Ureter (tissue), 1 donor: ENCODE measurements at places on chromosomes 2 and 18.

DNA sequence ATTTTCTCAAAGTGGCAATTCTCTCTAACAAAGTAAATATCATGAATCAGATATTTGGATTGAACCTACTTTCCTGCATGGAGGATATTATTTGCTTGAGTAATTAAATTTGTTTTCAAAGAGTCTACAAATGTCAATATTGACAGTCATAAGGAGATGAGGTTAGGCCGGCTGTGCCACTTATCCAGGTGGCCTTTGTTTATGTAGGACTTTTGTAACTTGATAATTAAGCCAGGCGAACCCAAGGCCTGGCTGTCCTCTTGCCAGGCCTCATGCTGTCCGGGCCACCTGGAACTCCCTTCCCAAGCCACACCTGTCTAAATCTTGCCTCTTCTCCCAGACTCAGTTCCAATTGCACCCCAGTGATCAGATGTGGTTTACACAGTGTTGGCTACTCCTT, 255.2 kb downstream of the ACKR3 start:
- DNase-seq = no peak

GRCh38 chr2:134217351-134217750, 36.5 kb upstream of the MGAT5 start:
- DNase-seq = no peak

DNA sequence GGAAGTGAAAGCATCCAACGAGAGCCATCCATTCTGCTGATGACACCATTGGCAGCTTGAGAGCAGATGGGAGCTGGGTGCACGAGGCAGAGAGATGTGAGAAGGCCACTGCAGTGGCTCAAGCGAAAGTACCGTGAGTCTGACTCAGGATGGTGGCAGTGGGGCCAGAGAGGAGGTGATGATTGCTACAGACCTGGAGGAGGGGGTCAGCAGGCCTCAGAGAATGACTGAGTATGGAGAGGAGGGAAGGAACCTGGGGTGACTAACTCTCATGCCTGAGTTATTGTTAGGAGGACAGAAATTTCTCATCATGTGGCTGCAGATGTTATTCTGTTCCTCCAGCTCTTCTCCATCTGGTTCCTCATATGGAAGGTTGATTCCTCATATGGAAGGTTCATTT, 8.8 kb upstream of the ZBTB7C start:
- DNase-seq = no peak

- DNase-seq = peak; percentile 65
Observed at GRCh38 chr18:58998401-58999203, 133.9 kb downstream of the ZNF532 start.

- DNase-seq = no peak
Observed at GRCh38 chr2:27823569-27823968, 52.0 kb downstream of the MRPL33 start.

- DNase-seq = no peak
Observed at GRCh38 chr2:78498125-78498524, 527.4 kb upstream of the REG3G start.

DNA sequence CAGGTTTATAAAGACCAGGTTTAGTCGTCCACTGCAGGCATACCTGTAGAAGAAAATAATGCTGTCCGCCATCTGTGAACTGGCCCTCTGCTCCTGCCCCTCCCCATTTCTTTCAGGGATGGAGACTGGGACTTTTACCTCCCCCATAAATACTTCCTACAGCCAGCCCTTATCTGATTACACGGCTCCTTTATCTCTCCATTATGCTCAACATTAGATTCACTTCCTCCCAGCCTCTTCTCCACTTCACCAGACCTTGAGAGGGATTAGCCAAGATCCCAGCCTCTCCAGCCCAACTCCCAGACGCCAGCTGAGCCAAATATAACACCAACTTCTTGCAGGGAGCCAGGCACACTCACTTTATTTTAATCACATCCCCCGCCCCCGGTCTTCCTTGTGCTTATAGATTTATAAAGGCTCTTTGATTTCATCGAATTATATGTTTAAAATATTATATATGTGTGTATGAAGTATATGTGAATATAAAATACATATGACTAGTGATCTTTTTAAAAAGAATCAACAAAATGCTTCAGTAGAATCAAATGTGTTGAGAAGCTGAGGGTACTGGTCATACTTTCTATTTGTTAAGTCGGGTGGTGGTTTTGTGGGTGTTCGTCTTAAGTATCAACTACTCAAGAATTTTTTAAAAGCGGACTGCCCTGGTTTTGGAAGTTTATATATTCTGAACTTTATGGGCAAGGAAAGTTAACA, 81.0 kb downstream of the SPRED2 start:
- no peak for DNase-seq

DNA sequence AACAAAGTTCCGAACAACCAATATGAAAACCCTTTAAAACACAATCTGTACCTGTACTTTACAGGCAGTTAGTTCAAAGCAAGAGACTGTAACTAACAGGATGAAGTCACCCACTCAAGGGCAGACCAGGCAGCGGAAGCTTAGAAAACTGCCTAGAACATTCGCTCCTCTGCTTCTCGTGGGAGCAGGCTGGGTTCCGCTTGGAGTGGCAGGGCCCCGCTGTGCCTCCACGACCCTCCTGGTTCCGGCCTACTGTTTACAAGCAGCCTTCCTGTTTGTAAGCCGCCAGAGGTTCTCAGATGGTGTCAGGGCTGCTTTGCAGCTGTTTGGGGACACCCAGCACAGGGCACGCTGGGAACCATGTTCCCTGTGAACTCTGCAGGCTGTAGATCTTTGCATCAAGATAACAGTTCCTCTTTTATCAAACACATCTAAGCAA, 31.3 kb downstream of the CIB4 start:
- DNase-seq = peak; percentile 34

DNA sequence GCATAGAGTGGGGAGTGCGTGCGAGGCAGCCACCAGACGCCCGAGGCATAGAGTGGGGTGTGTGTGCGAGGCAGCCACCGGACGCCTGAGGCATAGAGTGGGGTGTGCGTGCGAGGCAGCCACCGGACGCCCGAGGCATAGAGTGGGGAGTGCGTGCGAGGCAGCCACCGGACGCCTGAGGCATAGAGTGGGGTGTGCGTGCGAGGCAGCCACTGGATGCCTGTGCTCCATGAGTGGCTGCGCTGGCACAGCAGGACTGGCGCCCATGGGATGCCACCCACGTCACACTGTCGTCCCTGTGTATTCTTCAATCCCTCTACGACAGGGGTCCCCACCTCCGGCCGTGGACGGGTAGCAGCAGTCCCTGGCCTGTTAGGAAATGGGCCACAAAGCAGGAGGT, 221.9 kb downstream of the HDAC4 start:
- DNase-seq = no peak

GRCh38 chr2:104404526-104404925, 449.4 kb upstream of the POU3F3 start:
- no peak for DNase-seq

DNA sequence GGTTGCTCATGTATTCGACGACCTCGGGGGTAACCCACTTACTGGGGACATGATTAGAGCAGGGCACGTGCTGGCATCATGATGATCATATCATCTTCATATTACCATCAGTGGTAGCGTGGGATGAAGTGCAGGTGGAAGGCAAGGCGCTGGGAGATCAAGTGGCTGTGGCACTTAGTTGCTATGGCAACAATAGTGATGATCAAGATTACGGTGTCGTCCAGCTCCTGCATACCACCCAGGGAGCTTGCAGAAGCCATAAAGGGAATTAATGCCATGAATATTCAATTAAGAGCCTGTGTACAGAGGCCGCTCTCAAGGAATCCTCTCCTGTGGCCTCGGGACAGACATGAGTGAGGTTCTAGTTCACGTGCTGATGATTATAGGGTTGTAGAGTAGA, 237.2 kb upstream of the COPS8 start:
- no peak for DNase-seq

DNA sequence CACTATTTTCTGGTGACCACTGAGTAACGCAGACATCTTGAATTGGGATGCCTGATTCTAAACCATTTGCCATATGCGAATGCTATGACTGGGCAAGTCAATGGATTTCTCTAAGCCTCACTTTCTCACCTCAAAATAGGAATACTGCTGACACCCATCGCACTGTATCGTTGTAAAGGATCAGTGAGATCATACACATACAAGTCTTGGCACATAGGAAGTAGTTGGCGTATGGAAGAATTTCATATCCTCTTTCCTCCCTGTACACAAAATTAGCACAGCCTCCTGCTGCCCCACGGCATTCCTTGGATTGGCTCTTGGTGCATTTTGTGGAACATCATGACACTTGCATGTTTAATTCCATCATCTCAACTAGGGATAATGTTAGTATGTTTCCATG, 366.9 kb downstream of the CMPK2 start:
- DNase-seq = no peak

- no peak for DNase-seq
Observed at GRCh38 chr2:120348134-120348736, 2.3 kb downstream of the INHBB start.

GRCh38 chr2:184308706-184309105, 289.6 kb upstream of the ZNF804A start:
- no peak for DNase-seq

GRCh38 chr2:199310771-199311585, 146.8 kb downstream of the SATB2 start:
- DNase-seq = no peak

DNA sequence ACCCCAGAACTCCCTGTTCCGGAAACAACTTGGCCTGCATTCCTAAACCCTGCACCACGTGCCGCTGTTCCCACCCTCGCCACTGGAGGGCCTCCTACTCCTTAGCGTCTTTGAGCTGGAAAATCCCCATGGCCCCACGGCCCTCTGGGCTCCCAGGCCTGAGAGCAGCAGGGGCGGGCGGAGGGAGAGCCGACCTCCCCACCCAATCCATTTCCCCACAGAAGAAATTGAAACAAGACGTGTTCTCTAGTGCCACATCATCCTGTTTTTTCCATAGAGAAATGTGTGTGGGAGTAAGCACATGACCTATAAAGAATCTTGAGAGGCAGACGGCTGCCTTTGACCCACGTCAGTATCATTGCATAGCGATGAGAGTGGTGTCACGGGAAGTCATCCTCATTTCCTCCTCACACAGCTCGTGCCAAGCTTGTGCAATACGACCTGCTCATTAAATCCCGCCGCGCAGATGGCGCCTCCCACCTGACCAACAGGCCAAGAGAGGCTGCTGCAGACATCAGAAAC, 79.2 kb downstream of the LAMA1 start:
- peak; percentile 73 for DNase-seq

DNA sequence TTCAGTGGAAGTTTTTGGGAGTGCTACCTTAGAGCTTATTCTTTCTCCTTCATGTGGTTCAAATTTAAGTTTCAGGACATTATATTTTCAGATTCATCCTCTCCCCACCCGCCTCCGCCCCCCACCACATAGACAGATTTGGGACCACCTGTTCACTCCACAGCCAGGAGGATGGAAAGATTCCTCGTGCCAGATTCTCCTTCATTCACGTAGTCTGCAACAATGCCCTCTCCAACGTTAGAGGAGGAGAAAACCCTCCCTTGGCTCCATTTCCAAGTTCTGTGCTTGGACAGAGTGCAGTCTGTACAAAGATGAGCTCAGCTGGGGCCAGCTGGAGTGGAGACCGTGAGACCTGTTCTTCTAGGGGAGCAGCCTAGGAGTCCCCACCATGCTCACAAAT, 26.2 kb downstream of the POU3F3 start:
- no peak for DNase-seq

- DNase-seq = no peak
Observed at GRCh38 chr2:232698556-232699091, 1.5 kb downstream of the GIGYF2 start.

GRCh38 chr2:102848366-102848839, 86.6 kb downstream of the TMEM182 start:
- peak; percentile 58 for DNase-seq

GRCh38 chr18:62106271-62106670, 80.6 kb downstream of the PIGN start:
- no peak for DNase-seq

DNA sequence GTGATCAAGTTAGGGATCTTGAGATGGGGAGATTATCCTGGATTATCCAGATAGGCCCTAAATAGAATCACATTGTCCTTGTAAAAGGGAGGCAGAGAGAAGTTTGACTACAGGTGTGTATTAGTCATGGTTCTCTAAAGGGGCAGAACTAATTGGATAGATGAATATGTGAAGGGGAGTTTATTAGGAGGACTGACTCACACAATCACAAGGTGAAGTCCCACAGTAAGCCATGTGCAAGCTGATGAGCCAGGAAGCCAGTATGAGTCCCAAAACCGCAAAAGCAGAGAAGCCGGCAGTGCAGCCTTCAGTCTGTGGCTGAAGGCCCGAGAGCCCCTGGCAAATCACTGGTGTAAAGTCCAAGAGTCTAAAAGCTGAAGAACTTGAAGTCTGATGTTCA, 275.8 kb downstream of the KCNS3 start:
- no peak for DNase-seq

- no peak for DNase-seq
Observed at GRCh38 chr18:58997811-58998337, 133.2 kb downstream of the ZNF532 start.

DNA sequence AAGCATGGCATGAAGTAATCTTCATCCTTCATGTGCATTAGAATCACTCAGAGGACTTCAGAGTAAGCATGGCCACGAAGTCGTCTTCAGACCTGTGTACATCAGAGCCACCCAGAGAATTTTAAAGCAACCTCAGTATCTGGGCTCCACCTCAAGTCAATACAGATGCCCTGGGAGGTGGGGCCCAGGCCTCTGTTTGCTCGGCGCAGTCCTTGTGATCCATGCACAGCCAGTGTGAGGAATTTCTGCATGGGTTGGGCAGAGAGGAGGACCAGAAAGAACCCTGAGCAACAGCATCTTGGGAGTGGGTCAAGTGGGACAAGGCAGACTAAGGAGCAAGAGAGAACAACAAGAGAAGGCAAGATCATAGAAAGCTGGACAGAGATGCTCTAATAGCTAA, 220.4 kb upstream of the TMEM200C start:
- no peak for DNase-seq

DNA sequence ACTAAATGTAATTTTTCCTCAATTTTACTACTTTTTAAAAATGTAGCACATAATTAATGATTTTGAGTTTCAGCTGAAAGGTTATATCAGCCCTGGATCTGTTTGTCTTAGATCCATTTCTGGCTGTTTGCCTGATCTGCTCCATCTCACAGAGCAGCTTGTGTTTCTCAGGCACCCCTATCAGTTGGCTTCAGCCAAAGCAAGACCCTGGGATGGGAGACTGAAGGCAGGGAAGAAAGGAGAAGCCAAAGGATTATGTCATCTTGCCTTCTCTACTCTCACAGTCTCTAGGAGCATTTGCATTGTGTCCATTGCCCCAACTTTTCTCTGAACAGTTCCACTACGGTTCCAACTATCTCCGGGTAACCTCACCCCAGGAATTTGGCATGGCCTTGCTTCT, 110.5 kb downstream of the CCDC148 start:
- no peak for DNase-seq

DNA sequence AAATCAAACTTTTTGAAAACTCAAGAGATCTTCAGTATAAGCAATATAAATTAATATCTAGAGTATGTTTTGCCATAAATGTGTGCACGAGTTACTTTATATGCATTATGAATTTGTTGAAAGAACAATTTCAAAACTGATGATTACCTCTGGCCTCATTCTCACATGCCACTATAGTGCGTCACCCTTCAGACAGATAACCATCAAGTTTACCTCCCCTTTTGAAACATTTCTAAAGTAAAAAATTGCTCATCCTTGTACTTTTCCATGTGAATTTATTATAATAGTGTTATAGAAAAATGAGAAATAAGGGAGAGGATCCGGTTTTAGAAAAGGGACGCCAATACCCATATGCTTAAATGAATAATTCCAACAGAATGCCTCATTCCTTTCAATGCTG, 38.3 kb downstream of the ZEB2 start:
- no peak for DNase-seq

- no peak for DNase-seq
Observed at GRCh38 chr2:60980071-60980815, 37.3 kb upstream of the PEX13 start.
